ENCODE measurements at places on chromosomes 5 and 9.

DNA sequence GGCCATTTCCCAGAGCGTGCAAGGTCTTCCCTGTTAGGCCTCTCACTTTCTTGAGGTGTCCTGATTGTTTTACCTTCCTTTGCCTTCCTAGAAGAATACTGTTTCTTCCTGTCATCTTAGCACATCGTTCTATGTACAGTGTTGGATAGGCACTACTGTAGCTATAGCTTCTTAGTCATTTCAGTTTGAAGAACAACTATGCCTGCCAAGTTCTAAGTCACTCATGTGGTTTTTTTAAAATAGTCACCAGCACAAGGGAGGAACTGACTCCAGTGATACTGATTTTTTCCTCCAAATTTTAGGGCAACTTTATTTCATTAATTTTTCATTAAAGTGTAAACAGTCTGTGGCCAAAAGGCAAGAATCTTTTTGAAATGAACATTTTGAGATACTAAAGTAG lies 122.4 kb upstream of the NR5A1 start:
- DNase-seq: no peak

DNA sequence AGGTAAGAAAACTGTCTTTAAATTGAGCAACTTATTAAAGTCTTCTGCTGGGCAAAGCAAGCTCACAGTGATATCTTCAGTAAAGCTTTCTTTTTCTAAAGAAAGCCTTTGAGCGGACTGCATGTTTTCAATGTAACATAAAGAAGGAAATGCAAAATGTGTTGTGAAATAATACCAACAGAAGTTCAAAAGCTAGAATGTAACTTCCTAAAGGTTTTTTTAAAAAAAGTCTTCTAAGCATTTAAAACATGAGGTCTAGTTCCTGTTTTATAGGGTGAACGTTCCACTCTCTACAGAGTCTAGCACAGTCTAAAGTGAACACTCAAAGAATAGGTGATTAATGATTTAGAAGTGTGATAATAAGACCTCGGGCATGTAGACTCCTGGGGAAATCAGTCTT lies 62.9 kb downstream of the DENND1A start:
- DNase-seq: no peak

DNA sequence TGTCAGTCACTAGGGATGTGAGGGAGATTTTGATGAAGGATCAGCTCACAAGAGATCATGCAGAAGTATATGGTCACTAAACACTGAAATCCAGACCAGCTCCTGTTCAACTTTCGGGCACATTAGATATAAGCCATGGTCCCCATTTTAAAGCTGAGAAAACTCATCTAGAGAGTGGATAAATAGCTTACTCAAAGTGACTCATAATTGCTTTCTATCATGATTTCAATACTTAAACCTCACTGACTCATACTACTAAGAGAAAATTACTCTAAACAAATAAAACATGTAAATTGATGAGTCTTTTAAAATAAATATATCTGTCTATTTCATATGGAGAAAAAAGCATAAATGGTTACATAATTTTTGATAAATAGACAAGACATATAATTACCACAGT lies 567.7 kb downstream of the TLR4 start:
- no peak for DNase-seq

DNA sequence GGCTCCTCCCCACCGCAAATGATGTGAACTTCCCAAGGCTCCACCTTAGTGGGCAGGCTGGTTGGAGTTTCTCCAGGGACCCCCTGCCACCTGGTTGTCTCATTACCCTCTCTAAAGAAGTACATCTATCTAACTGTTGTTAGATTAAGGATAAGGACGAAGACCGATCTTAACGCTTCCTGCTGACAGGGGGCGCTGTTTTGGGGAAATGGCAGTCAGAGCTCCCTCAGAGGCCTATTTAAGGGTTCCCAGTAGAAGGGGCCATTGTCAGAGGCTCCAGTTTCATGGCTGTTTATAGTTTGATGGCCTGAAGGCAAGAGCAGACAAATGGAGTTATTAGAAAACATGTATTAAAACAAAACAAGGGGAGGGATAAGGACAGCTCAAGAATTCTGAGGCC lies 100.1 kb downstream of the SPEF2 start:
- no peak for DNase-seq

DNA sequence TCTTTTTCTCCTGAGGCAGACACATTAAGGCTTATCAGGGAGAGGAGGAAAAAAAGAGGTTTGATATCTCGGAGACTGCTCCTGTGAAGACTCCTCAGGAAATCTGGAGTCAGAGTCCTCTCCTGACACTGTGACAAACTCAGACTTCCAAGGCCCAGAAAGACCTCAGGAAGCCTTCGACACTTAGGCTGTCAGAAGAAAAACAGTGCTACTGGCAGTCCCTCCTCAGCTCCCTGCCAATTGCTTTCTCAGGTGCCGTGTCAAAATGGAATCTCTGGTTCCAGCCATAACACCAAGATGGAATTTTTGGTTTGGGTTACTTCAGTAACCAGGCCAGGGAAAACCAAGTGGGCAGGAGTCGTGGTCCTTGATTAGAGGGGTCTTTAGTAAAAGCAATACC lies 4.1 kb downstream of the STK10 start:
- no peak for DNase-seq

DNA sequence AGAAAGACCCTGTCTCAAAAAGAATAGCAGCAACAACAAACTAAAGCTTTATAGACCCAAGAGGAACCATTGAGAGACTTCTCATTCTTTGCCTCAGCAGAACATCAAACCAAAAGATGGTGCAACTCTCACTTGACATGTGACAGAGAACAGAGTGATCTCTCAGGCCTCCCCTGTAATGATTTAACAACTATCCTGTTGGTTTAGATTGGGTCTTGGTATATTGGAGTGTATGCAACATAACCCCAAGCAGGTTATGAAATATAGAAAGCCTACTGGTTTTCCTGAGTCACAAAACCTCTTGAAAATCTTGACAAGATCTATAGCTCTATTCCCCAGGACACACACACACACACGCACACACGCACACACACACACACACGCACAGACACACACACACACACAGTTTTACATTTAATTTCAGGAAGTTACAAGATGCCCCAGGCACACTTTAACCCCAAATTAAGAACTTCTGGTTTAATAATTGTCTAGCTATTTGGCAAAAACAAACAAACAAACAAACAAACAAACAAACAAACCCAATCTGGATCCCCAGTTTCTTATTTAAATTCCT lies 6.5 kb upstream of the FGF1 start:
- DNase-seq: no peak

DNA sequence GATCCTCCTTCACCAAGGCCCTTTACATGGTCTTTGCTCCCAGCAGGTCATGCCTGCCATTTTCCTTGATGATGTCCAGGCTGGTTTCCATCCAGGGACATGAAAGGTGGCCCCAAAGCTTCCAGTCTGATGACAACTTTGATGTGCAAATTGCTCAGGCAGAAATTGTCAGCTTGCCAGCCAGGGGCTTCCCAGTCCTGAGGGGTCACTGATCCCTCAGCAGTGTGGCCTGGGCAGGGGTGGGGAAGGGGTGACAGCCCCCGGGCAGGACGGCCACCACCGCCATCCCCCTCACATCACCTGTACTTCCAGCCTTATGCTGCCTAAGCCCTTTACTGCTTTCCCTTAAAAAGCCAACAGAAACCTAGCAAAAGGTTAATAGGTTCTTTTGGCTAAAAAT lies 96.3 kb downstream of the ANKRD33B start:
- no peak for DNase-seq

DNA sequence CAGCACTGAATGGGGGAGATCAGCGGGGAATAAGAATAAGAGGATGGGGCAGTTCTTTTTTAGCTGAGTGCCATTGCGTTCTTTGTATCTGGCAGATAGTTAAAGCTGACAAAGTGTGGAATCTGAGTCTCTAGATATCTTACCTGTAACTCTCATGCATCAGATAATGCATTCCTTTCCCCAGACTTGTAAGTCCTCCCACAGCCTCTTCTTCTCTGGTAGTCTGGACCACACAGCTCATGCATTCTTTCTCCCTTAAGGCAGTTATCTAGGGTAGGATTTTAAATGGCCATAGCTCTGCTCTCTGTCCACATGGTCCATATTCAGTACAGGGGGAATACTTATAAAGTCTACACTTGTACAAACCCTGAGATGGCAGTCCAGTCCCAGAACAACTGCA lies 54.0 kb upstream of the FGF10 start:
- no peak for DNase-seq

- DNase-seq: no peak
These were observed 125.1 kb upstream of the KLF9 start for GRCh38 chr9:70539526-70539925.

GRCh38 chr5:87825583-87825982 lies 412.9 kb upstream of the CCNH start:
- no peak for DNase-seq

- no peak for DNase-seq
These were observed 51.2 kb downstream of the SIL1 start for GRCh38 chr5:139146809-139147482.

DNA sequence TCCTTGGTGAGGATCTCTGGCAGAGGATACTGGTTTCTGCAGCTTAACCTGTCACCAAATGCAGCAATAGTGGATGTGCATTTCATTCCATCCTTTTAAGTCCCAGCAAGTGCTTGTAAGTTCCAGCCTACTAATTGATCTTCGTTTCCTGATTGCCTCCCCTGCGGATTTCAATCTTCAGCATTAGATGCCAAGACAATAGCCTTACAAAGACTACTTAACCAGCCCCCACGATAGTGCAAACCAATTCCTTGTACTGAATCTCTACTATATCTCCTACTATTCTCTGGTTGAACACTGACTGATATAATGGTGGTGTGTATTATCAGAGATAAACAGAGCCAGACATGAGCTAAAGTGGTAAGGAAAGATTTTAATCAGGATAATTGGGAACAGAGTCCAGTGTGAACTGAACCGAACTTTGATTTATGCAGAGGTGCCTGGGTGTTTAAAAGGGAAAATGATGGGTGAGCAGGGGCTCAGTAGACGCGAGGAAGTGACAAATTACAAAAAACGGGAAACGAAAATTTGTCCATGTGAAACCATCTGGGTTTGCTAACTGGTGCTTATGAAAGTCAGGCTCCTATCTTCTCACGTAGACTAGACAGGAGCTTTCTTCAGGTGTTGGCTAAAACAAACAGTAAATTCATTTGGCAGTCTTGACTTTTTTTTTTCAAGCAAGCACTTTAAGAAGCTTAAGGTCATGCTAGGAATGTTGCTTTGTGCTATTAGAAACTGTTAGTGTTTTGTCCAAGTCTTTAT lies 106.9 kb upstream of the ST8SIA4 start:
- DNase-seq: no peak

DNA sequence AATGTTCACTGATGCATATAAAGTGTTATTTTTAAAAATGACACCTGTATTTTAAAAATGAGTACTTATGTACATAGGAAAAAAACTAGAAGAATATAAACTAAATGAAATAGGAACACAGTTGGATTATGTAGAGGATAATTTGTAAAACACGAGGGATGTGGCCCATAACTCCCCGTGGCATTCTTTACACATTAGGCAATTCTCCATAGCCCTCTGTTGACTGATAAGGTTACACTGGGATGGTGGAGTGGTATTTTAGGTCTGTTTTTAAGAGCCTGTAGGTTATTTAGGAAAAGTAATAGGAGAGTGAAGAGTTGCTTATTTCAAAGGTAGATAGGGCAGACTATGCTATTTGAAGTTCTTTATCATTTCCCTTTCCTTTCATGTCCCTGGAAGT lies 1.8 kb downstream of the CAVIN4 start:
- DNase-seq: no peak

GRCh38 chr9:69260161-69260560 lies 64.9 kb upstream of the ENTREP1 start:
- DNase-seq: no peak

GRCh38 chr9:98532574-98532973 lies 176.2 kb downstream of the GABBR2 start:
- no peak for DNase-seq

DNA sequence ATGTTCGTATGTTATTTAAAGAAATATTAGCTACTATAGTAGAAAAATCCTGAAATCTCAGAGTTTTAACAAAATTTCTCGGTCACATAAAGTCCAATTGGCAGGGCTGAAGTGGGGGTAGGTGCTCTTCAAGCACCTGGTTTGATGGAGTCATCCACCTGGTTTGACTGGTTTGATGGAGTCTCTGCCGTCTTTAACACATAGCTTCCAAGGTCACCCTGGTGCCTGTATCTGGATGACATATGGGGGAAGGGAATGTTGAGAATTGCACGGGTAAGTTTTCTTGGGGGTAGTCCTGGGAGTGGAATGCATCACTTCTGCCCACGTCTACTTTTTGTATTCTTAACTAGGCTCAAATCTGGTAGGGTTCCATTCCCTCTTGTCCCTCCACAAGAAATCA lies 351.2 kb downstream of the SH3GL2 start:
- no peak for DNase-seq

GRCh38 chr5:96329886-96330529 lies 103.0 kb downstream of the PCSK1 start:
- DNase-seq: no peak

GRCh38 chr5:95959888-95960666 lies 1.6 kb downstream of the ELL2 start:
- DNase-seq: no peak

- DNase-seq: no peak
These were observed 221.6 kb upstream of the RPS23 start for GRCh38 chr5:82499725-82500244.

GRCh38 chr9:37660691-37661090 lies 9.9 kb downstream of the FRMPD1 start:
- no peak for DNase-seq

DNA sequence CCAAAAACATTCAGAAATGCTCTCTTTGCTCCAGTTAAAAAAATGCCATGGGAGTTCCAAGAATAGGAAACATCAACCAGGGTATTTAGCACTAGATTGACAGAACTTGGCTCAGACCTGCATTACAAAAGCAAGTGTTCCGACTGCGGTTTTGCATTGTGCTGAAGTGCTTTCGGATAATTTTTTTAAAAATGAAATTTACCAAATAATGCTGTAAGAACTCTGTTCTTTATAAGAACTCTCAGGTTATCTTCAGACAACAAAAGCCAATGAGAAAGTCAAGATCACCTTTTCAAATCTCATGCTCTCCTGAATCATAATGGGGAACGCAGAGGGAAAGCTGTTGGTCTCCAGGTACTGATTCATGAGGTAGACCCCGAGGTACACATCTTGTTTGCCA lies 483 bp upstream of the PLPP6 start:
- no peak for DNase-seq
